Gastroesophageal sphincter (tissue), 4 donors: ENCODE measurements at places on chromosomes 7 and 10. TPM values are rescaled to one million over a fixed set of nuclear protein-coding genes. Genes with fewer than 3 reads are reported as not detected.

The CUBN gene
- 1.1 TPM for total RNA-seq

The CCNJ gene
- total RNA-seq: 3.1 TPM

The ATRNL1 gene
- 6.7 TPM for total RNA-seq

The RARRES2 gene
- 156 TPM for total RNA-seq

The CALHM3 gene
- total RNA-seq: not detected

The SFRP5 gene
- 18.8 TPM for total RNA-seq

The TDRD1 gene
- total RNA-seq: not detected

The PON3 gene
- total RNA-seq: 0.31 TPM

DNA sequence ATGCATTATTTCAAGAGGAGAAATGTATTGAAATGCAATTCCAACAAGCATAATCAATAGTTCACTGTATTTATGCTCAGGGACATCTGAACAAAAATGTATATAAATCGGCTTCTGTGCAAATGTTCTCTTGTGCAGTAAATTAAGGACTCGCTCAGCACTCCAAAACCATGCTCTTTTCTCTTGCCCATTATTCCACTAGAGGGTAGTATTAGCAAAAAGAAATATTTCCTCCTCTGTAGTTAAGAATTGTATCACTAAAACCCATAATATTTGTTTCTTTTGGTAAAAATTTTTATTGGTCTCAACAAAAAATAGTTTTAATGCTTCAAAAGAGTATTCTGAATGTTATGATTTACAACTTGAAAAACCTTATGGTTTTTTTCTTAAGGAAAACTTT lies 803.1 kb downstream of the PCDH15 start:
- ATAC-seq: no peak

DNA sequence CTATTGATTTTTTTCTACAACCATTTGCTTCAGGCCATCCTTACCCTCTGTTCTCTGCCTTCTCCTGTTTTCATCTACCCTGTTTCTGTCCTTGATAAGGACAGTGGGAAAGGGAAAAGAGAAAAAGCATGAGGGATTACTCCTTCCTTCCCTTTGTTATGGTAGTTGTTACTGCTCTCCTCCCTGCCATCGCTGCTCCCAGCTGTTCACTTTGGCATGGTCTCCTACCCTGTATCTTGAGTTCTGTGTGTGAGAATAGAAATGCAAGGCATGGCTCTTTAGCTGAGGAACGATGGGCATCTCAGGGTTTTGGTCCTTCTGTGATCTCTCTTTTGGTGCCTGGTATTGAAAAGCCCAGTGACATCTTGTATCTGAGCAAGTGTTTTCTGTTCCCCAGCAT lies 6.4 kb downstream of the CCSER2 start:
- no peak for ATAC-seq

DNA sequence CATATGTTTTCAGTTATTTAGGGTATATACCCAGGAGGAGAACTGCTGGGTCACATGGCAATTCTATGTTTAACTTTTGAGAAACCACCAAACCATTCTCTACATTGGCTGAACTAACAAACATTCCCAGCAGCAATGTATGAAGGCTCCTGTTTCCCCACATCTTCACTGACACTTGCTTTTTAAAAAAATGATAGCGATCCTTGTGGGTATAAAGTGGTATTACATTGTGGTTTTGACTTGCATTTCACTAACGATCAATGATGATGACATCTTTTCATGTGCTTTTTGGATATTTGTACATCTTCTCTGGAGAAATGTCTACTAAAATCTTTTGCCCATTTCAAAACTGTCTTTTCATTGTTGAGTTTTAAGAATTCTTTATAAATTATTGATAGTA lies 51.2 kb upstream of the ANAPC16 start:
- ATAC-seq: no peak

GRCh38 chr7:101817471-101818286 lies at the start of gene CUX1:
TSS of gene CUX1 (plus strand) at chr7:101817626. CDS start at chr7:101817640, 14 bp downstream.
- ATAC-seq: no peak

DNA sequence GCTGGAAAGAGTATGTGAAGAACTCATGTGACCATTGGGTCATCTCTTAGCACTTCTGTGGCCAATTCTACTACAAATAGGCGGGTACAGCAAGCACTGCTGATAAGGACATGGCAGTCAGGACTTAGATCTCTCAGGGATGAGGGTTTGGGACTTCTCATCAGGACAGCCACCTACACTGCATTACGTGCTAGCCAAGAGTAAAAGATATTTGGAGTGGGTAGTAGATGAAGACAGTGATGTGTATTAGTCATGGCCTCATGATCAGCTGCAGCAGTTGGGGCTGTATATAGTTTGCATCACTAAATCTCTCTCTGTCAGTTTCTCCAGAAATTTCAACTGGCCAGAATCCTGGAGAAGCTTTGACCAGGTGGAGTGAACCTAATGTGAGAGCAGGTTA lies 9.2 kb downstream of the TAS2R60 start:
- no peak for ATAC-seq

DNA sequence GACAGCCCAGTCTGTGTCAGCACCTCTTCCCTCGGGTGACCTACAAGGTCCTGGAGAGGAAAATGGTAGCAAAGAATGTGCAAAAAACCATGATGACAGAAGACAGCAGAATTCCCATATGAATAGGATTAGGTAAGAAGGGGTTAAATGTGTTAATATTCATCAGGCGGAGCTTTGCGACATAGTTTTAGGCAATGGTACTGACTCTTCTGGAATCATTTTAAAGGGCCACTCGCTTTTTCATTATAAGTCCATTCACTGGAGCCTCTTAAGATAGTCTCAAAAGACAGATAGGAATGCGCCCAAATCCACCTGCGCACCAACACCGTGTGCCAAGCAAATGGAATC lies 38.2 kb downstream of the DLG5 start:
- ATAC-seq: no peak

DNA sequence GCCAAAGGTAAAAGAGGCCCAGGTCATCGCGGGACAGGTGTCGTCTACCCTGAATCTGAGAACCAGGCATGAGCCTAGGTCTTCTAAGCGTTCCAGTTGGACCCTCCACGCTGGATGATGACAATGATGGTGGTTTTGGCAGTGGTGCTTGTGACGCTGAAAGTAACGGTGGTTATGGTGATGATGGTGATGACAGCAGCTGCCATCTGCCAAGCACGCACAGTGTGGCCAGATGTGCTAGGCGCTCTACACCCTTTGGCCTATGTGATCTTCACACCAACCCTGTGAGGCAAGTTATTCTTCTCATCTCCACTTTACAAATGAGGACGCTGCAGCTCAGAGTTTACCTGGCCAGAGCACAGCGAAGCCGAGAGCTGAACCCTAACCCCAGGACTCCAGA lies 93.9 kb downstream of the FAM53B start:
- no peak for ATAC-seq

DNA sequence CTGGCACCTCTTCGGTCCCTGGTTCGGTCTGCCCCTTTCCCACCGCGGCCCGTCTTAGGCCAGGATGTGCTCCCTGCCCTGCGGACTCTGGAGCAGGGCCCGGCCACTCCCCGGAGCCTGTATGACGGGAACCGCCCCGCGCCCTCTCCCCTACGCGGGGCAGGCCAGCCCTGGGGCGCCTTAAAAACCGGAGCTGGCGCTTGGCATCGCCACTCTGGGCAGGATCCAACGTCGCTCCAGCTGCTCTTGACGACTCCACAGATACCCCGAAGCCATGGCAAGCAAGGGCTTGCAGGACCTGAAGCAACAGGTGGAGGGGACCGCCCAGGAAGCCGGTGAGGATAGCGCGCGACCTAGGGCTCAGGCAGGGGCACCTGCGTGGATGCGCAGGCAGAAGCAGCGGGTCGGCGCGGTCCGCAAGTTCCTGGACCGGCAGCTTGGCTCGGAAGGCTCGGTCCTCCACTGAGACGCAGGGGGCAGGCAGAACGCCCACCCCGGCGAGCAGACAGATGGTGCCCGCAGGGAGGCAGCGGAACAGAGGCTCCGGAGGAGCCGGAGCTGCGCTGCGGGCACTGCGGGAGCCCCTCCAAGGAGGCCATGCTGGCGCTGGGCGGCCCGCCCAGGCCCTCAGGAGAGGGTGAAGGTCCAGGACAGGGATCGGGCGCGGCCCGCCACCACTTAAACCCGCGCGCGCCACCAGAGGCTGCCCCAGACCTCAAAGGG lies at the start of gene ADIRF:
ADIRF (plus strand) TSS at position 212 of the 723 bp plus-strand sequence; CDS start at position 275, 63 bp downstream.
- ATAC-seq: no peak

- no peak for ATAC-seq
These were observed 299.4 kb downstream of the SNX13 start for GRCh38 chr7:17640730-17641377.

DNA sequence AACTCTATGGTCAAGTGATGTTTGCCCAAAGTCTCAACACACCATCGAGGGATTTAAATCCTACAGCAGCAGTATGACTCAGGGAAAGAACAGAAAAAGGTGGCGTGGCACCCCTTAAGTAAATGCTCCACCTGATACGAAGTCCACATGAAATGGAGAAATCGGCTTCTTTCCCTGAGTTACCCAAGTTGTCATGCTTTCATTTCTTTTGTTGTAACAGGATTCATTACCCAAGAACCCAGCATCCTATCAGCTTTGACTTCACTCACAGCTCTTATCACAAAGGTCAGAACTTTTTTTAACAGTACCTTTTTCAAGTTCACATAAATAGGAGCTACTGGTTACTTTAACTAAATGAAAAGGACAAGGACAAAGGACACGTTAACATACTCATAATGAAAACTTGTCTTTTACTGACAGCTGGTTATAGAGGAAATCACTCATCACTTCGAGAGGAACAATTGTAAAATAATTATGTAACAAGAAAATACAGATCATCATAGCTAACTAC lies 219.8 kb upstream of the FRMD4A start:
- ATAC-seq: no peak

GRCh38 chr10:119119400-119119799 lies 15.5 kb downstream of the DENND10 start:
- ATAC-seq: no peak

- no peak for ATAC-seq
These were observed 3.4 kb downstream of the GNAT3 start for GRCh38 chr7:80508440-80508839.

GRCh38 chr7:124992851-124993562 lies 63.4 kb upstream of the POT1 start:
- ATAC-seq: no peak

DNA sequence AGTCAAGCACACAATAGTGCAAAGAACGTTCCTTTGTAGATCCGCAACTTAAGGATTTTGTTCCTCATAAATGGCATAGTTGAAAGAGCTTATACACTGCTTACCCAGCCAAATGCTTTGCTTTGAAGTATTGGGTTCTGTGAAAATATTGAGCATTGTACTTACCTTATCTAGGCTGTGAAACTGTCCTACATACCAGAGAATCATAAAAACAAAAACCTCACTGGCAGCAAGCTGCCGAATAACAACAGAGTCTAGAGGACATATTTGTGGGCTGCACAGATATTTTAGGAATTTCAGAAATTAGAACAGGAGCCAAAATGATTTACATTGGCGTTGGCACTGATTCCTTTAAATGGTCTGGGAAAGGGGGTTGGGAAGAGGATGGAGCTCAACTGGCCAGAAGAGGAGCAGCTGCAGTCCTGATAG lies 174.8 kb downstream of the RTKN2 start:
- no peak for ATAC-seq

DNA sequence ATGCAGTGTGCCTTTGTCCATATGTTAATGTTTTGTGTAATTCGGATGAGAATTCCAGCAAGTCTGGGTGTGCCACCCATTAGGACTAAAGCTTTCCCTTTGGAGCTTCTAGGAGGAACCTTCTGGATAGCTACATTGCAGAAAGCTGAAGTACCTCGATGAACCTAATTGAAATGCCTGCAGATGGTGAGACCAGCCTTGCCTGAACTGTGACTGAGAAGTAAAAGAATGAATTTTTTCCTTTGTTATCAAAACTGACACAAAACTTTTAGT lies 31.1 kb upstream of the FBXW4 start:
- no peak for ATAC-seq

DNA sequence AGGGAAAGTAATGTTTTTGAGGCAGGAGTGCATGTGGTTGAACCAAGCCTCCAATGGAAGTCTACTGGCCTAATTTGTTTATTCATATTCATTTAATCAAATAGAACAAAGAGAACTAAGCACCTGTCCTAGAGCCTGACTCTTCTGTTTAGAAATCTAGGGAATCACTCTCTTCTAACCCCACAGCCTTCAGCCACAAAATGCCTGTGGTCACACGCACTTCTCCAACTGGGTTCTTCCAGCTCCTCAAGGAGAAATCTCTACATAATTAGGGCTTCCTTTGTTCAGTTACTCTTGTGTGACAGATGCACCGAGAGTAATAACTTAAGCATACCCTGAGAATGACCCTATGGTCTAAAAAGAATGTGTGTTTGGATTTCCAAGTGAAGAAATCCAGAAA lies 133.7 kb upstream of the NAMPT start:
- no peak for ATAC-seq

GRCh38 chr10:4013651-4014121 lies 228.7 kb upstream of the KLF6 start:
- ATAC-seq: no peak

GRCh38 chr7:158550886-158551452 lies 36.7 kb downstream of the PTPRN2 start:
- ATAC-seq: no peak
